ENCODE measurements at places on chromosomes 6 and 20. TPM values are rescaled to one million over a fixed set of nuclear protein-coding genes. Genes with fewer than 3 reads are reported as not detected.

DNA sequence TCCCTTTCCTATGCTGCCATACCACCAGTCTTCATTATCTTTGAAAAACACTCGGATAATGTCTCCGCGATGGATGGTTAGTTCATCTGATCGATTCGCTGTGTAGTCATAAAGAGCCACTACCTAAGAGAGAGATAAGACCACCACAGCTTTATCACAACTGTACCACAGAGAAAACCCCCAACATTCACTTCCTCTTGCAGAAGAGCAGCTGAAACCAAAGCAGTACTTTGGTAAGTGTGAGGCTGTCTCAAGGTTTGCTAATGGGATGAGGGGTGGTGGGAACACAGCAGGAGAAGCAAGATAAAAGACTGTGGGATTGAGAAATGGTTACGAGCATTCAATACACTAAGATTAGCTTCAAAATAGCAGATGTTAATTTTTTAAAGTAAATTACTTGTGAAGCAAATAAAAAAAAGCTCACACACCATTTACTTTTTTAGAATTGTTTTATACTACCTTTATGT lies 142.1 kb downstream of the MYB start:
- no peak for DNase-seq

GRCh38 chr6:152004036-152004566 lies 196.6 kb downstream of the ESR1 start:
- no peak for DNase-seq

DNA sequence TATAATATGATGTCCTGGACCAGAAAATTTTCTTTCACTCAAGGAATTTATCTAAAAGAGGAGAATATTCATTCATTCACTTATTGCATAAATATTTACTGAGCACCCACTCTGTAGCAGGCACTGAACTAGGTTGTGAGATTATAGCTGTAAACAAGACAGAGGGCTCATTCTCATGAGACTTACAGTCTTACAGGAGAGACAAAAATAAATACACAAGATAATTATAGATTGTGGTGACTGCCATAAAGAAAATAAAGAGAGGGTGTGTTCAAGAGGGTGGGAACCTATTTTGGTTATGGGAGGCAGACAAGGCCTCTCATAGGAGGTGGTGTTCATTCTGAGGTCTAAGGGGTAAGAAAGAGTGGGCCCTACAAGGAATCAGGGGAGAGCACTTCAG lies 109.9 kb upstream of the SUPT3H start:
- DNase-seq = no peak

GRCh38 chr6:122930252-122931180 lies 65.5 kb upstream of the CLVS2 start:
- DNase-seq = no peak

Gene CCHCR1
- total RNA-seq = 31.8 TPM

Gene TINAG
- 0.24 TPM for total RNA-seq

Gene NEU1
- total RNA-seq = 47.9 TPM

Gene BTBD9
- 7.0 TPM for total RNA-seq

Gene LST1
- not detected for total RNA-seq

Data from umbilical cord (tissue), 2 donors.